ENCODE measurements at places on chromosomes 7 and 10. TPM values are rescaled to one million over a fixed set of nuclear protein-coding genes. Genes with fewer than 3 reads are reported as not detected.

- no peak for DNase-seq
These were observed 71.7 kb downstream of the ARID5B start for GRCh38 chr10:61973169-61973568.

DNA sequence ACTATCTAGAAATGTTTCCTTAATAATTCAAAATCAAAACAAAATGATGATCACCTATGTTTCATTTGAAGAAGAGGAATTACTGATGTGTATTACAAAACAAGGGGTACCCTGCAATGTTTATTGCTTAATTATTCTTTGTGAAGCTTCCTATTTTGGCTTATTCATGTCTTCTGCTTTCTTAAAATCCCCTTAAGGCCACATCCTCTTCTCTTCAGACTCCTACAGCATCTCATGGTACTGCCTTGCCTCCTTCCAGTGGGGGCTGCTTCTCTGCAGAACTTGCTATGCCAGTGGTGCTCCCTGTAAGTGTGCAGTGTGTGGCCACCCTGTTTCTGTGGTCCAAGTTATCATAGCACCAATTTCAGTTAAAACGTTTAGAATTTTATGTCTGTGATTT is 35.0 kb downstream of the CCDC146 start:
- no peak for DNase-seq

- no peak for DNase-seq
These were observed 17.8 kb upstream of the ZKSCAN1 start for GRCh38 chr7:99997545-99998137.

DNA sequence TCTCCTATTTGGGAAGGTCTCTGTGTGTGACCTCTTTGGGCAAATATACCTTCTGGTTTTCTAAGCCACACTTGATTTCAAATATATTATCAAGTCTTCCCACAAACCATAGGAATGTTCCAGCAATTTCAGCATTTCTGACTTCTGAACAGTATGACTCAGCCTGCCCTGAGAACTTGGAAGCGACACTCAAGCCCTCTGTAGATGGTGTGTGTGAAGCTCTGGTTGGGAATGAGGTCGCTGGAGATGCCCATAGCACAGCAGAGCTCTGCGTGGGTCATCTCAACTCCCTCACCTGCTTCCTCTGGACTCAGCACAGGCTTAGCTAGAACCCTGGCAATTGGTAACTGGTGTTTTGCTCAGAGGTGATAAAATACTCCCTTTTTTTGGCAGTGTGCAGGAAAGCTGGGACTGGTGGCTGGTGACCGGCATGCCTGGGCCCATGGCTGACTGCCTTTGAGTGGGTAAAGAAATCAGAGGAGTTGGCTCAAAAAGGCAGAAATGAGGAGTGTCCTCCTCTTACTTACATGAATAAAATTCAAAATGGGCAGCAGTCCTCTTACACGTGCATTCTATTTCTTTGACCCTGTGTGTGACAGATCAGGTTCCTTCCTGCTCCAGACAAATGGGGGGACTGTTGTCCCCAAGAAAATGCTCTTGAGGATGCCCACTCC is 87.5 kb upstream of the NRP1 start:
- DNase-seq = no peak

GRCh38 chr10:3622427-3622826 is 162.6 kb downstream of the KLF6 start:
- no peak for DNase-seq

DNA sequence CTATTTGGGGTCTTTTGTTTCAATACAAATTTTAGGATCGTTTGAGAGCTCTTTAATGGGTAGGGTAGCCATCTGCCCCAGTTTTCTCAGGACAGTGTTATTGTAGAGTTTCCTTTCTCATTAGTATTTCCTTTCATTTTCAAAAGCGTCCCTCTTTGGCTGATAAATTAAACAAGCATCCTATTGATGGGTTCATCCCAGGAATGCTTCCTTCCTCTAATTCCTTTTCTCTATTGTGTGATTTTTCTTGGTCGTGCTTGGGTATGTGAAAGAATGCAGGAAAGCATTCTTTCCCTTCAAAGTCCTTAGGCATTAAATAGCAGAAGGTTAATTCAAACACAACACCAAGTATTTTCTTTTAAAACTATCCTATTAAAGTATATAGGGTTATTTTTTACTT is 14.0 kb downstream of the SLC13A1 start:
- DNase-seq = no peak

GRCh38 chr10:34104829-34105572 is 710.1 kb downstream of the PARD3 start:
- no peak for DNase-seq

DNA sequence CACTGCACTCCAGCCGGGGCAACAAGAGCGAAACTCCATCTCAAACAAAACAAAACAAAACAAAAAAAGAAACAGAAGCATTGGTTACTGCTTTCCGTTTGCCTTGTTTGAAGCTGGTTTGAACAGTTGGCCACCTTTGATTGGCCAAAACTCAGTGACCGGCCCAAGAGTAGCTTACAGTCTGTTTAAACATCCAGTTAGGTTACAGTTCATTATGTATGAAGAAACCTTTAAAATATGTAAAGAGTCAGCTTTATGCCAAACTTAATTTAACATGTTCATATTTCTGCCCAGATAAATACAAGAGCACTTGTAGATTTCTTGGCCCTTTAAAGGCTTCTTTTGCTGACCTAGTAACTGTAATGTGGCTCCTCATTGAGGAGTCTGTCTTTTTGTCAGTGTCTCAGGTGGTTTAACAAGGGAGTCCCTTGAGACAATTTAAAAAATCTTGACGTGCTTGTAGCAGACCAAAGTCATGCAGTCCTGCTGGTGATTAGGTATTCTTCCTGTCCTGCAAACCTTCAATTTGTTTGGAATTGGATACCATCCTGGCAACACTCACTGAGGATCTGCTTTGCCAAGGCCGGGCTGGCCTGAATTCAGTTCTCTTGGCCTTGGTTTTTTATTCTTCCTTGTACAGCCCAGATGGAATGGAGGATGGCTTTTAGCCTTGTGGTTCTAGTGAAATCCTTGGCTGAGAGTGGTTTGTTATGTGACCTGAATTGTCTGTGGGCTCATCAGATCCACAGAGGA is 128.9 kb downstream of the PLXDC2 start:
- no peak for DNase-seq

- no peak for DNase-seq
These were observed 105.1 kb downstream of the GRID1 start for GRCh38 chr10:86261470-86261869.

- no peak for DNase-seq
These were observed 47.7 kb downstream of the EGFR start for GRCh38 chr7:55066524-55066923.

GRCh38 chr7:86953219-86953618 is 106.2 kb downstream of the ELAPOR2 start:
- no peak for DNase-seq

- no peak for DNase-seq
These were observed 38.0 kb upstream of the ZNRF2 start for GRCh38 chr7:30246392-30246791.

DNA sequence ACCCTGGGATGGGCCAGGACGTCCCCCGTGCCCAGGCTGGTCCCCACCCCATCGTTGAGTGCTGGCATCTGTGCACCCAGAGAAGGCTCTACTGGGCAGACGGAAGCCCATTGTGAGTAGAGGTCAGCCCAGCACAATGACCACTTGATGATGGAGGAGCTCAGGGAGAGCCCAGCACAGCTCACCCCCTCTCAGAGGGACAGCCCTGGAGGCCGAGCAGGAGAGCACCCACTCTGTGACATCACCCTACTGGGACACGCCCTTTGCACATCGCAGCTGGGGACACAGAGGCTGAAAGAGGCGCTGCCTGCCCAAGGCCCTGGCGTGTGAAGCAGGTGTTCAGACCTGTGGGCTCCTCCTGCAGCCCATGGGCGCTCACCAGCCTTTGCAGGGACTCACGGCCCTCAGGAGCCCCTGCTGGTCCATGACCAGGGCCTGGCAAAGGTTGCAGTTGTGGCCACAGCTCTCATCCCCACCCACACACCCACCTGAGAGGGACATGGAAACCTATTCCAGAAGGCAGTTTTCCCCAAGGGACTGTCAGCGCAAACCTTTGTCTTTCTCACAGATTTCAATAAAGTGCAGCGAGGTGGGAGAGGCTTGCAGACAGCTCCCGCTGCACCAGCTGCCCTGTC is 67.2 kb upstream of the PPP2R2D start:
- DNase-seq = no peak

GRCh38 chr10:126380352-126381076 is 7.8 kb downstream of the ADAM12 start:
- no peak for DNase-seq

DNA sequence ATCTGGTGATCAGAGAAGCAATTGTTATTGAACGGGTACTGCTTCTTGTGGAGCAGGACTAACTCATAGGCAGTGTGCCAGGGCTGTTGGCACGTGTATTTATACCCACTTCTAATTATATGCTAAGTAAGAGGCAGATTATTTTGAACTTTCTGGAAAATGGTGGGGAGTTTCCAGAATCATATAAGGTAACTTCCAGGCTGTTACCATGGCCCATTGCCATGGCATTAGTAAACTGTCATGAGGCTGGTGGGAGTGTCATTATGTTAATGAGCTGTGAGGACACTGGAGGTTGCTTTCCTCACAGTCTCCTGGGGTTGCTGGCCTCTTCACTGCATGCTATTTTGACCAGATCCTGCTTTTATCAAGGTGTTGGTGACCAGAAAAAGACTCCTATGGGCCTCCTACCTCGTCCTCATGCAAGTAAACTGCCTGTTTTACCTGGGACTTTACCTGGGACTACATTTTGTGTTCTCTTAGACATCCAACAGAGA is 122.6 kb downstream of the KCND2 start:
- DNase-seq = no peak

The LRIT1 gene
- total RNA-seq = not detected

The GSDME gene
- total RNA-seq = 47.7 TPM

The PNPLA8 gene
- 47.3 TPM for total RNA-seq

The ERVW-1 gene
- total RNA-seq = not detected

The ATP6V0A4 gene
- total RNA-seq = 269 TPM

The CALN1 gene
- total RNA-seq = not detected
